Fibroblast of lung (primary cell): ENCODE measurements at places on chromosomes 3 and 15. TPM values are rescaled to one million over a fixed set of nuclear protein-coding genes. Genes with fewer than 3 reads are reported as not detected.

PAQR5 gene
- total RNA-seq = 9.8 and 16.2 TPM in 2 replicates

MAN2C1 gene
- 94.3 and 124 TPM in 2 replicates for total RNA-seq

ALDH1L1 gene
- not detected in 2 replicates for total RNA-seq

KNL1 gene
- 2.1 and 5.0 TPM in 2 replicates for total RNA-seq

PLSCR5 gene
- not detected in 2 replicates for total RNA-seq

APBA2 gene
- 18.2 and 20.3 TPM in 2 replicates for total RNA-seq

PLCH1 gene
- under 0.01 TPM in 2 replicates for total RNA-seq

SMAD6 gene
- total RNA-seq = 8.7 and 8.9 TPM in 2 replicates

TRMT10C gene
- total RNA-seq = 23.8 and 32.1 TPM in 2 replicates

GPR171 gene
- not detected in 2 replicates for total RNA-seq

CGNL1 gene
- 4.4 and 6.1 TPM in 2 replicates for total RNA-seq

GCNT3 gene
- total RNA-seq = 0.17 and 0.26 TPM in 2 replicates

IRAK2 gene
- 4.4 and 6.6 TPM in 2 replicates for total RNA-seq

KLF15 gene
- total RNA-seq = 4.1 and 6.4 TPM in 2 replicates

CCDC54 gene
- total RNA-seq = not detected in 2 replicates

DUOXA2 gene
- not detected in 2 replicates for total RNA-seq

GABRR3 gene
- total RNA-seq = not detected in 2 replicates

ZNF710 gene
- 5.9 and 9.4 TPM in 2 replicates for total RNA-seq

MUSTN1 gene
- total RNA-seq = not detected in 2 replicates

- DNase-seq = no peak
These were observed 285.2 kb upstream of the ATP10A start for GRCh38 chr15:26148156-26148860.

DNA sequence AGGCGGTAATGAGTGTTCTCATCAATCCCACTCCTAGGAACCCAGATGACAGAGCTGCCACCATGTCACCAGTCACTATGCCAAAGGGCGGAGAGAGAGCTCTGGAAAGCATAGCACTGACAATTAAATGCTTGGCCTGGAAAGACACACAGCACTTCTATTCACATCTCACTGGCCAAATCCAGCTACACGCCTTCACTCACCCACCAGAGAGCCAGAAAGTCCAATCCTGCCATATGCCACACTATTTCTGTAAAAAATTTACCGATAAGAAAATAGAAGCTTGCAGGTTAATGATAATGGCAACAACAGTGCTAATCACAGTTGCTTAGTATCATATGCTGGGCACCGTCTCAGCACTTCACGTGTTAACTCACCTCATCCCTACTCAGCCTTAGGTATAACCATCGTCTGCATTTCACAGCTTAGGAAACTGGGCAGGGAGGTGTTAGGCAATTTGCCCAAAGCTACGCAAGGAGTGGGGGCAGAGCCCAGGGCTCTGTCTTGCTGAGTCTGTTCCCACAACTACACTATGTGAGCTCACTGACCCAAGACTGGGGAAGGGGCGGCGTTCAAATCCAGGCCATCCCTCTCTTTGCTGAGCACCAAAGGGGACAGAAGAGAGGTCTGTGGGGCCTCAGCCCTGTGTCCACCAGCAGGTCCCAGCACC is 16.5 kb downstream of the KLHL25 start:
- DNase-seq = no peak

- DNase-seq = peak; percentile 28
These were observed 37.6 kb upstream of the ATP11B start for GRCh38 chr3:182755712-182756111.

GRCh38 chr15:59862191-59863155 is 141.6 kb upstream of the FOXB1 start:
- no peak for DNase-seq

GRCh38 chr3:194828116-194828515 is 142.4 kb downstream of the FAM43A start:
- DNase-seq = no peak

- no peak for DNase-seq
These were observed 5.1 kb downstream of the PPP2R3A start for GRCh38 chr3:135970506-135971116.

DNA sequence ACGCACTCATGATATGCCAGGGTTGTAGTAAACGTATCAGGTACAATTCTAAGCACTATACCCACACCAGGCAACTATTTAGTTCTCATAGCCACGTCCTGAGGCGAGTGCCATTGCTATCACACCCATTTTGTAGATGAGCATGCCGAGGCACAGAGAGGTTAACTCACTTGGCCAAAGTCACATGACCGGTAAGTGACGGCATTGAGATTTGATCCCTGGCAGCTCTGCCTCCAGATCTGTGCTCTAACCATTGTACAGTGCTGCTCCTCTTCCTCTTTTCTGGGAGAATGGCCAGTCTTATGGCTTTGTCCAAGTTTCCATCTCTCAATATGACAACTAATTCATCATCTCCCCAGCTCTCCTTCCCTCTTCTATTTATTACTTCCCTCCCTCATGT is 18.9 kb upstream of the ATP2B2 start:
- no peak for DNase-seq

- no peak for DNase-seq
These were observed 82.5 kb downstream of the STT3B start for GRCh38 chr3:31615071-31615875.

GRCh38 chr15:33013827-33014445 is 180.6 kb downstream of the FMN1 start:
- peak; percentile 89 for DNase-seq

DNA sequence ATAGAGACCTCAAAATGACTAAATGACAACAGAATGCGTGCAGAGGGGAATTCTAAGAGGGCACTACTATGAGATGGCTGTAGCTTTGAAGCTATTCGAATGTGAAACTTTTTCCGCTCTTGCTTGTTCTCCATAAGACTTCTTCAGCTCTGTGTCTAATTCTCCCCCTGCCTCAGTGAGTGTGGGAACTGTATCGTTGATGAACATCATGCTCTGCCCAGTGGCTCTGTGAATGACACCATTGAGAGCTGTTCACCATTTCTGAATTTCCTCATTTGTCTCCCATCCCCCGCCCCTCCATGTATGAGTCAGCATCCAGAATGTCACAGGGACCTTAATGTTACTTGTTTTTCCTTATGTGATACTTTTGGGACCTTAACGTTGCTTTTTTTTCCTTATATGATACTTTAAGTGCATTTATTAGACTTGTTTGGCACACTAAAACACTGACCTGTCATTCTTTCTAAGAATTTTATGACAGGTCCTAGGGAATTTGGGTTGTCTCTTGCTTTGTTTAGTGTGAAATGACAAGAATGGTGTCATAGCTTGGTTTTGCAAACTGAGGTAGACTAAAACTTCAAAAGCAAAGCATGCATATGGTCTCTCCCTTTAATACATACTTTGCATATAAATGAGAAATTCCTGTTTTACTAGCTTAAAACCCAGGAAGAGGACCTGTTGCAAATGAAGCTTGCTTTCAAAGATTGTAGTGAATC is 99.6 kb downstream of the FNDC3B start:
- DNase-seq = peak; percentile 59

DNA sequence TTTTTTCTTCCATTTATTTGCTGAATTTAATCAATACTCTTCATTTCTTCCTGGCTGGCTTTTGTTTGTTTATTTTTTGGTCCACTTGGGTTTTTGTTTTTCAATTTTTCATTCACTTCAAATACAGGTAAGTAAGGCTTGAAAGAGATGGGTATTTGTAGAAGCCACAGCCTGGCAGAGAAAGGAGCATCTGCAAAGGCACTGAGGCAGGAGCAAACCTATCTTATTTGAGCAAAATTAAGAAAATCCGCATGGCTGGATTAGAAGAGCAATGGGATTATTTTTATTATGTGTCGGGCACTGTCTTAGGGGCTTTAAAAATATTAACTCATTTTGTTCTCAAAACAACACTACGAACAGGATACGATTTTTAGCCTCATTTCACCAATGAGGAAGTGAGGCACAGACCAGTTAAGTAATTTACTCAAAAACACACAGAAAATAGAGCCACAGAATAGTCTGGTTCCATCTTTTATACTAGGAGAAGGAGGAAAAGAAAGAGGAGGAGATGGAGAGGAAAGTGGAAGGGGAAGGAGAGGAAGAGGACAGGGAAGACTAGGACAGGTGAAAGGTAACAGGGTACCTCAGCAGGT is 35.1 kb upstream of the CCDC80 start:
- DNase-seq = no peak

DNA sequence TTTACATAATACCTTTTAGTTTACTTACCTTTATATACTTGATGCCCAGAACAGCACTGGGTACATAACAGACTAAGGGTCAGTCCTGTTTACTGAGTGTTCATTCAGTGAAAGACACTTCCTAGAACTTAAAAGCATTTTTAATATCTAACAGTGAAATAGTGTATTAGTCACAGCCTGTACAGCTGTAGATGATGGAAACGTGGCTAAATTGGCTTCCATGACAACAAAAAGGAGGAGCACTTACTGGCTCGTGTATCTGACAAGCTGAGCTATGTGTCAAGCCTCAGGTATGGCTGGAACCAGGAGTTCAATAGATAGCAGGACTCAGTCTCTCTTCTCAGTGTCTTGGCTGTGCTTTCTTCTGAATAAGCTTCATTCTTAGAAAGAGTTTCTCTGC is 40.2 kb downstream of the CMTM8 start:
- peak; percentile 76 for DNase-seq

- peak; percentile 70 for DNase-seq
These were observed 25.5 kb upstream of the FRMD4B start for GRCh38 chr3:69411346-69411745.

DNA sequence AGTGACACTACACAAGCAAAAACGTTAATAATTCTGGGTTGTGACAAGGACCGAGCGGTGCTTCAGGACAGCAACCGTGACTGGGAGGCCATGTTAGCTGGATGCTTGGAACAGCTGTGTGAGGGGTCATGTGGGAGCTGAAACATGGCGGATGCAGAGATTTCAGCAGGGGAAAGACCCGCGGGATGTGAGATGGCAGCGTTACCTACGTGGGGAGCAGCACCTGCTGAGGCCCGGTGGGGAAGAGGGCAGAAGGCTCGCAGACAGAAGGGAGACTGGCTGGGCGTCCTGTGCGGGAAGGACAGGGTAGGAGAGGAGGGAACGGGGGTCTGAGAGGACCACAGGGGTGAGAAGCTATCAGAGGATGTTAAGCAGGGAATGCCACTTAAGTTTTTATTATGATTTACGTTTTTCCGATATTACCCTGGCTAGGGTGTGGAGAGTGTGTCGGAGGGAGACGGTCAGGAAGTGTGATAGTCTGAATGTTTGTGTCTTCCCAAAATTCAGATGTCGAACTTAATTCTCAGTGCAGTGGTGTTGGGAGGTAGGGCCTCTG is 228.8 kb upstream of the LYSMD4 start:
- no peak for DNase-seq

GRCh38 chr3:11717768-11718636 is 74.3 kb upstream of the VGLL4 start:
- peak; percentile 50 for DNase-seq

GRCh38 chr15:39357480-39358268 is 223.2 kb upstream of the THBS1 start:
- DNase-seq = no peak

DNA sequence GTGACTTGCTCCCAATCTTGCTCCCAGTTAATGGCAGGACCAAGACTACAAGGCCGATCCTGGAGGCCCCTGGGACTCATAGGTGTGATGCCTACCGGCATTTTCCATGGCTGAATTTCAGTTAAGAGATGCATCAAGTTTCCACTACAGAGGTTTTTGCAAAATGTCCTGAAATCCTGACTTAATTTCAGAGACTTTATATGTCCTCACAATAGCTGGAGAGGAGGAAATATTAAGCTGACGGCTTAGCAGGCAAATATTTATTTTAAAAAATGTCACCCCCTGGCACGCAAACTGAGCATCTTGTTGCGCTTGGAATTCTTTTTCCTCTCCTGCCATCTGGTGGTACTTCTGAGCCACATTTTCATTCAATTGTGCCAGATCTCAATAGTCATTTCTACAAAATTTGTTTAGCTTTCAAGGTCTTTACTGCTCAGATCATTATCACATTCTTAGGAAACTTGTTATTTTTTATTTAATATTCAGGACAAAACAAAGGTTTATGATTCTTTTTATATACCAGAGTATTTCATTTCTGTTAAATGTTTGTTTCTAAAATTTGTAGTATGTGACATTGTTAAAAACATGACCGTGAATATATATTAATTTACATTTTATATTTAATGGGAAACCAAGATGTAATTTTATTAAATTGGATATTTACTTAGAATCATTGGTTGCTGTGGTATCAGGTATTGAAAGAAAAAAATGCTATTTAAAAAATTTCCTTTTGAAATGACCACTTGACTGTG is 189.2 kb upstream of the THRB start:
- DNase-seq = peak; percentile 90
